Stimulated activated CD8-positive, alpha-beta memory T cell treated with anti-CD3 and anti-CD28 coated beads, Interleukin-15, amount 100 ng/mL, for 48 hours (primary cell): ENCODE measurements at places on chromosomes 7 and 10.

- no peak for DNase-seq
These were observed 100.3 kb downstream of the CTBP2 start for GRCh38 chr10:125060026-125060425.

GRCh38 chr7:134179036-134180011, 52.2 kb downstream of the LRGUK start:
- DNase-seq, result no peak

GRCh38 chr7:21550821-21551531, 8.1 kb downstream of the DNAH11 start:
- no peak for DNase-seq

DNA sequence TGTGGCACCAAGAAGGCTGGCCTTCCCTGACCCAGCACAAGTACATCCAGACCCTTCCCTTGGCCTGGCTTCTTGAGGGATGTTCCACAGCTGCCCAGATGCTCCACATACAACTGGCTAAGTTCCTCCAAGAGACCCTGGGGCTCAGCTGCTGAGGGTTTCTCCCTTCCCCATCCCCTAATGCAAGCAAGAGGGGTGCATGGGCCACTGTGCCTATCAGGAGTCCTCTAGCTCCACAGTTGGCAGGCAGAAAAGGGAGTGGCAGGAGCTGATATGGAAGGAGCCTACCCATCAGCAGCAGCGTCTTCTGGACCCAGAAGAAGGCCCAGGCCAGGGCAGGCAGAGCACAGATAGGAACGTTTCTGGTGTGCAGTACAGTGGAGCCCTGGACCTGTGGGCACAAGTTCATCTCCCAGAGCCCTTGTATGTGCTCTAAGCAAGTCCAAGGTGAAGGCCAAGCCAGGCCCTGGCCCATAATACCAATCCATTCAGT, 26.2 kb downstream of the VSIR start:
- no peak for DNase-seq

DNA sequence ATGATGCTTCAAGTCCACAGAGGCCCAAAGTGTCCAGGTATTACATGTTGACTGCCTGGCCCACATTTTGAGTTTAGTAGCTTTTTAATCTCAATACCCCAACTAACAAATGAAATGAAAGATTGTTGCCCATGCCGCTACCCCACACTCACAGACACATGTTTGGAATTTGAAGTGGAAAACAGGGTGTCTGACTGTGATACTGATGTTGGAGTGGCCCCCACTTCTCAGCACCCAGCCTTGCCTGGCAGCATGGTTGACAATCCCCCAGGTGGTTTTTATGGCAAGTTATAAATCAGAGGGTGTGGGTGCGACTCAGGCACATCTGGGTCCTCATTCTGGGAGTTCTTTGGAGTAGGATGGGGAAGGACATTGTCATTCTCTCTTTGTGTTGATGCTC, 314.7 kb upstream of the ZNF32 start:
- DNase-seq, result no peak

GRCh38 chr10:63627881-63628296, 106.7 kb downstream of the REEP3 start:
- no peak for DNase-seq

- no peak for DNase-seq
These were observed 32.9 kb upstream of the SDK1 start for GRCh38 chr7:3267966-3268690.

DNA sequence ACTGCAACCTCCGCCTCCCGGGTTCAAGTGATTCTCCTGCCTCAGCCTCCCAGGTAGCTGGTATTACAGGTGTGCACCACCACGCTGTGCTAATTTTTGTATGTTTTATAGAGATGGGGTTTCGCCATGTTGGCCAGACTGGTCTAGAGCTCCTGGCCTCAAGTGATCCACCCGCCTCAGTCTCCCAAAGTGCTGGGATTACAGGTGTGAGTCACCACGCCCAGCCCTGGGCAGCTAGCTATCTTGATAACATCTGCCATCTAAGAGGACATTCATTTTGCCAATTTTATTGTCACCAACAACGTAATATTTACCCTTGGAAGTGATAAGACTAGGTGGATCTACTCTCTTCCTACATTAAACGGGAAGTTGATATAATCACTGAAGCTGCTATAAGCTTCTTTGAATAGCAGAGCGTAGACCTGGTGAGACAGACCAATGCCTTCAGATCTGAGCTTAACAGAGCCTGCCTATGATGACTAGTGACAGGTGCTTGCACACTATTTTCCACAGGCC, 39.7 kb upstream of the SLC35B4 start:
- no peak for DNase-seq

DNA sequence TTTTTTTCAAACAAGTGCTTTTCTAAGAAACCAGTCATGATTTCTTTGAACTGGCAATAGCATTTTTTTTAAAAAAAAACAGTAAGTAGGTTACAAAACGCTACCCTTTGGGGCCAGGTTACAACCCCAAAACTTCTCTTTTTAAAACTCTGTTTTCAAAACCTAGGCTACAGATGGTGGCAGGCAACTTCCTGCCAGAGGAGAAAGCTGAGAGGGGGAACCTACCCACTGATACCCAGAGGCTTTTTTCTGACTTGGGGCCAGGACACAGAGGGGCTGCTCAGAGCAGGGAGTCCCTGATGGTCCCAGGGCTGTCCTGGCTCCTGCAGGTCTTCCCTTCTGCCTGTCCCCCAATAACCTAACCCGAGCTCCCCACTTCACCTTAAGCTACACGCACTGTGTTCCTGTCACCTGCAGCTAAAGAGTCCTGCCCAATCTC, 6.9 kb downstream of the STN1 start:
- no peak for DNase-seq

- DNase-seq, result no peak
These were observed 22.5 kb upstream of the UBE2H start for GRCh38 chr7:129975309-129975708.

DNA sequence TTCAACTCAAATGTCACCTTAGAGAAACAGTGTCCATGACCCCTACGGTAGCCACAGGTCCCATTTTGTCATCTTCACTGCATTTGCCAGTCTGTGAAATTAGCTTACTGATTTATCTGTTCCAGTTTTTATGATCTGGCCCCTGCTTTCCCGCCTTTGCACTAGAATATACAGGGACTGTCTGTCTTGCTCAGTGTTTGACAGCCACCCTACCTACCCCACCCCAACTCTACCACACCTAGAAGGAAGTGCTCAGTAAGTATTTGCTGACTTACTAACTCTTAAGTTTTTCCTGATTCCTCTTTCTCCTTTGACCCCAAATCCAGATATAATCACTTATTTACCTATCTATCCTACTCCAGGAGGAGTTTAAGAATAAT, 49.5 kb downstream of the CREB3L2 start:
- no peak for DNase-seq

GRCh38 chr7:138079137-138079536, 2.9 kb downstream of the AKR1D1 start:
- DNase-seq, result no peak

- DNase-seq, result no peak
These were observed 127.5 kb downstream of the VPS50 start for GRCh38 chr7:93359520-93360198.

- DNase-seq, result no peak
These were observed 29.6 kb downstream of the MINDY4 start for GRCh38 chr7:30800785-30801252.

- no peak for DNase-seq
These were observed 444.4 kb upstream of the CHRM2 start for GRCh38 chr7:136424058-136424457.

GRCh38 chr7:87152897-87153641, 816 bp downstream of the DMTF1 start:
- peak; percentile 8 for DNase-seq

- DNase-seq, result peak; percentile 53
These were observed 589 bp downstream of the LDB1 start for GRCh38 chr10:102119417-102120141.
